ENCODE measurements at places on chromosomes 13 and 19.

DNA sequence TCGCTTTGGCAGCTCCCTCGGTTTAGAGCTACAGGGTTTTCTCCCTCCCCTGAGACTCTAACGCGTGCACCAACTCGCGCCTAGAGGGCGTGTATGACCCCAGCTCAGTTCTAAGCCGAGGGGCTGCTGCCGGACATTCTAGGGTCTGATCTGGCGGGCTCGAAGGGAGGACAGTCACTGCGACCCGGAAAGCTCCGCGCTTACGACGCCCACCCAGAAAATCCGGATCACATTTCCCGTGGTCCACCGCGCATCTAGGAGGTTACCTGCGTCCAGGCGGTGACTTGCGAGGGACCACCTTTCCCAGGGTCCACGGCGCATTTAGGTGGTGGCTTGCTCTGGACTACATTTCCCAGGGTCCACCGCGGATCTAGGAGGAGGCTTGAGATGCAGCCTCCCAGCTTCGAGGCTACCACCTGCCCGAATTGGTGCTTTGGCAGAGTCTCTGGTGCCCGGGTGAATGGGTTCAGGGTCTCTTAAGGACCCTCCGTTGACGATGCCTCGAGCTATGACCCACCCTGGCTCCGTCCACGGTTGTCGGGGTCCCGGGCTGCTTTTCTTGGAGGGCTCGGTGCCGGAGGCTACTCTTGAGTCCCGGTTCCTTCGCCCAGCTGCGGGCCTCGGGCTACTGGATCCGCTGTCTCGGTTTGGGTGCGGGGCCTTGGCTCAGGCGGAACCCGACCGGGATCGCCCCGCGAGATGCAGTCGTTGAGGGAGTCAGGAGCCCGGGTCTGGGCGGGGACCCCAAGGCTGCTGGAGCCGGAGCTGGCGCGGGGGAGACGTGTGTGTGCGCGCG is 30.5 kb downstream of the ZNF146 start:
- DNase-seq: no peak

GRCh38 chr13:44407891-44408290 is 34.3 kb downstream of the SERP2 start:
- DNase-seq: no peak

GRCh38 chr13:47546391-47547225 is 454.5 kb downstream of the SUCLA2 start:
- no peak for DNase-seq

DNA sequence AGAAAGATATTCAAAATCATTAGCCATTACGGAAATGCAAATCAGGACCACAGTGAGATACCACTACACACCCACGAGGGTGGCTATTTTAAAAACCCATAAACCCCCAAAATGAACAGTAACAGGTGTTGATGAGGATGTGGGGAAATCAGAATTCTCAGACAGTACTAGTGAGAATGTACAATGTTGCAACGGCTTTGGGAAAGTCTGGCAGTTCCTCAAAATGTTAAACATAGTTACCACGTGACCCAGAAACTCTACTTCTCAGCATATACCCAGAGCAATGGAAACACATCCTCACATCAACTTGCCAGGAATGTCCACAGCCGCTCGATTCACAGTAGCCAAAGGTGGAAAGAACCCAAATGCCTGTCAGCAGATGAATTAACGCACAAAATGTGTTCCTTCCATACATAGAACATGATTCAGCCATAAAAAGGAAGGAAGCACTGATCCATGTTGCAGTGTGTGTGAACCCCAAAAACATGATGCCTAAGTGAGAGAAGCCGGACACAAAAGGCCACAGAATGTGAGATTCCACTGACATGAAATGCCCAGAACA is 7.0 kb downstream of the PLVAP start:
- no peak for DNase-seq

DNA sequence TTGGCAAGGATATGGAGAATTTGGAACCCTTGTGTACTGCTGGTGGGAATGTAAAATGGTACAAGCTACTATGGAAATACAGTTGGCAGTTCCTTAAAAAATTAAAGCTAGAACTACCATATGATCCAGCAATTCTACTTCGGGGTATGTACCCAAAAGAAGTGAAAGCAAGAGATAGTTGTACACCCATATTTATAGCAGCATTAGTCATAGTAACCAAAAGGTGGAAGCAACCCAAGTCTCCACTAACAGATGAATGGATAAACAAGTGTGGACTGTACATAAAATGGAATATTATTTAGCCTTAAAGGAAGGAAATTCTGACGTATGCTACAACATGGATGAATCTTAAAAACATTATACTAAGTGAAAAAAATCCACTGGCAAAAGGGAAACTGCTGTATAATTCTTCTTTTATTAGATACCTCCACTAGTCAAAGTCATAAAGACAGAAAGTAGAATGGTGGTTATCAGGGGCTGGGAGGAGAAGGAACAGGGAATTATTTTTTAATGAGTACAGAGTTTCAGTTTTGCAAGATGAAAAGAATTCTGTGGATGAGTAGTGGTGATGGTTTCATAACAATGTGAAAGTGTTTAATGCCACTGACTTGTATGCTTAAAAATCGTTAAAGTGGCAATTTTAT is 141.6 kb downstream of the RXFP2 start:
- no peak for DNase-seq

GRCh38 chr19:47063874-47064273 is 15.4 kb upstream of the TMEM160 start:
- no peak for DNase-seq

GRCh38 chr13:112061367-112062061 is 5.4 kb upstream of the SOX1 start:
- DNase-seq: no peak

Data from SHP77 (cell line).